ENCODE measurements at places on chromosomes 3 and 15.

GRCh38 chr3:144221761-144222160 is 250.1 kb downstream of the DIPK2A start:
- DNase-seq: no peak

DNA sequence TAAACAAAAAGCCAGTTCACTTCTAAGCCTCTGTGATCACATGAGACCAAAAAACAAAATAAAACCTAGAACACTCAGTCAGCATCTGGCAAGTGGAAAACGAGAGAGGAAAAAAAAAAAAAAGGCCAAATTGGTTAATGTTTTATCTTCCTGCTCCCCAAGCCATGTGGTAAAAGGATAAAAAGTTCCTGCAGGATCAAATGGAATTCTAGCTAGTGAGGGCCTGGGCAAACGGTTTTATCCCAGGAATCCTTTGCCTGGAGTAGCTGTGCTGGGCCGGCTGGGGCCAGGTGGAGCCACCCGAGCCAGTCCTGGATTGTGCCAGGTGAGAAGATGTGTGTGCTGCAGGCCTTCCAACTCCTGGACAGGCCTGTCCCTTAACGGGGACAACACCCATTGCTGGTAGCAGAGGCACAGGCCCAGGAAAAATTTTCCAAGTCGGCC is 13.2 kb downstream of the SMAD6 start:
- DNase-seq: no peak

GRCh38 chr3:121985846-121986245 is 36.2 kb downstream of the ILDR1 start:
- DNase-seq: no peak

DNA sequence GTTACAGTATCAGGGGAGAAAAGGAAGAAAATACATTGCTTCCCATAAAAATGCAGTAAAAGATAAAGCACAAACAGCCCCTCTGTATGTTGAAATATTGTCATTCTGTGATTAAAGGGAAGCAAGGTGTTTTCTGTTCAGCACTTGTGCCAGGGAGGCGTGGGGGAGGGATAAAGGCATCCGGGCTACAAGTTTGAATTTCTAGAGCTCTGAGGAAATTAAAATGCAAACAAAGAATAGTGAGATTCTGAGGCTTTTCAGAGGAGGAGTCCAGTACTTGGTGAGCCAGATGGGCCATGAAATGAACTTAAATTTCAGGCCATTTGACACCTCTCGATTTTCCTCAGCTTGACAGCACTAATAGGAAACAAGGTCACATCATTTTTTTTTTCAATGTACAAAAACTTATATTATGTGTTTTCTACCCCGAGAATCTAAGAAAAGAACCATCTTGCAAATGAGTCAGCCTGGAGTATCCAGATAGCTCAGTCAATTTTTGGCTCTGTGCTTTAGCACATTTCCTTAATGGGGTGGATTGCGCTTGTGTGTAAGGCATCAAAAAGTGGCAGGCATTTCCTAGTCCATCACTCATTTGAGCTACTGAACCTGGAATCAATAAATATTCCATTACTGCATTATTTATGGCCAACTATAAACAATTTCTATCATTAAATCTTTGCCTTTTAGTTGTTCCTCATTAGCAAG is 640.8 kb upstream of the TBL1XR1 start:
- no peak for DNase-seq

DNA sequence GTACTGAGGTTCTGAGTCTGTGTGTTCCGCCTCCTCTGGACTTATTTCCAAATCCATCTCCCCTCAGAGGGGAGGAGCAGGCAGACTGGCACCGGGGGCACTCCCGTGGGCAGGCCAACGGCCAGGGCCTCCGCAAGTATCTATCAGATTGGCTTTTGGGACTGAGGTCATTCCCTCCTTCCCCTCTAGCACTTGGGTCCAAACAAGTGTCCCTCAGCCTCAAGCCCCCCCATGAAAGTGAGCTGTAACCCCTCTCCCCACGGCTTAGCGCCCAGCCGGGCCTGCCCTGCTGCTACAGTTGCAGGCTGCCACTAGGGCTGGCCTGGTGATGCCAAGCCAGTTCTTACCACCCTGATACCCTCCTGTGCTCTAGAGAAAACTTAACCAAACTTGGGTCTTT is 17.4 kb downstream of the ITGA11 start:
- no peak for DNase-seq

DNA sequence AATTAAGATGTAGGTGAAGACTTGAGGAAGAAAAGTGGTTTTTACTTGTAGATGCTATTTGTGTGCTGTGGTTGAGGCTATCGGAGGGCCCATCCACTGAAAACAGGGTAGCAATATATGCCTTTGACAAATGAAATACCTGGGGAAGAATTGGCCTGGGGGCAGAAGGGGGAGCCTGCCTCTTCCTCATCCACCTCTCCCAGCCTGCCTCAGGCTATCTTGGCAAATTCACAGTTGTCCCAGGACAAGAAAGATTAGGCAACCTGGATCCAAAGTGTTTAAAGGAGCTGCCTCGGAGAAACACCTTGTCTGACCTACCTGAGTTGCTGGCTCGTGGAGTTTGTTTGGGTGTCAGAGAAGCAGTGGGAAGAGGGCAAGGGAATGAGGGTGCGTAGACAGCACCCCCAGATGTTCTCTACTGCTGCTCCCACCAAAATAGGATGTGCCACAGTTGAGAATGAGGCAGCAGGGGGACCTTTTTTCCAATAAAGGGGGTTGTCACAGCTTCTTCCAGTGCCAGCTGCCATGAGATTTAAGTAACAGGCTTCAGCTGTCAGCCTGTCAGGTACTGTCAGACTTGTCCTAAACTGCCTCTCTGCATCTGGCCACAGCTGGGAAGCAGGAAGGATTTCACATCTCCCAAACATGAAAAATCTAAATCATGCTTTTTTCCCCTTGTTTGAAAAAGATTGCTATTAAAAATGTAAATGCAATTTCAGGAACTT is 9.2 kb downstream of the PLEKHO2 start:
- no peak for DNase-seq

GRCh38 chr3:153138276-153139210 is 23.5 kb upstream of the RAP2B start:
- DNase-seq: no peak

DNA sequence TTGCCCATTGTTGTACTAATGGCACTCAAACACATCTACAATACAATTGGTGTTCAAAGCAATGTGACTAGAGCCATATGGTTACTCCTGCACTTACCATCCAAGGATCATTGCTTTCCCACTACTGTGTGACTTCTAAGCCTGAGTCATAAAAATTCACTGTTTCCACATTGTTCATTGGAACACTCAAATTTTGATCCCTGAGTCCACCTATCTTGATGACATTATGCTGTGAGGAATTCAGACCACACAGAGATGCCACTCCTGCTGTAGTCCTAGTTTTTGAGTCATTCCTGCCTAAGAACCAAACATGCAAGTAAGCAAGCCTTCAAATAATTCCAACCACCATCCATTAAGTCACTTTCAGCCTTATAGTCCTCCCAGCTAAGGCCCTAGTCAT is 176.2 kb downstream of the EFHB start:
- DNase-seq: no peak

- DNase-seq: no peak
These were observed 128.1 kb downstream of the IL1RAP start for GRCh38 chr3:190642016-190642415.

DNA sequence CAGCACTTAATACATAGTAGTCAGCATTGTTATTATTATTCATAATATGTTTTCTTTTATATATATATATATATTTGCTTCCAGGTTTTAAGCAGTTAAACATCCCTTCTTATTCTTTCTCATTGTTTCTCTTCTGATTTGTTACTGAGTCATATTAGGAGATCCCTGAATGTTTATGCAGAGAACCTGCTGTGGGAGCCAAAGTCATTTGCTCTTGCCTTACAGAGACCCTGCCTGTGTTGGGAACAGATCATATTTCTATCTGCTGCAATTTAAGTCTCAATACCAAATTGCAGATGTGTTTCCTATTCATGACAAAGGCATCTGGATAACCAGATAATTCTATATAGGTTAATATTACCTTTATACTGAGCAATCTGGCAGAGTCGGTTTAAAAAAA is 323.0 kb upstream of the UMPS start:
- DNase-seq: no peak

DNA sequence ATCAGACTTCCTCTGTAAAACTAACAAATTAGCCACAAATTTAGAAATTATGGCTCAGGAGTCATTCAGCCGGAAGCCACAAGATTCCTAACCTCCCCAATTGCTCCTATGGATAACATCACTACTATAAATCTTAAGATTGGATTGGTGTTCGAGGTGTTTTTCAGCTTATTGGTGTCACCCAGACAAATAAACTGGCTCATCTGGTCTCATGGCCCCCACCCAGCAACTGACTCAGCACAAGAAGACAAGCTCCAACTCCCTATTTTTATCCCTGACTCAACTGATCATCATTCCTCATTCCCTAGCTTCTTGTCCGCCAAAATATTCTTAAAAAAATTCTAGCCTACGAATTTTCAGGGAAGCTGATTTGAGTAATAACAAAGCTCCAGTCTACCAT is 135.1 kb upstream of the STRIT1 start:
- DNase-seq: no peak

DNA sequence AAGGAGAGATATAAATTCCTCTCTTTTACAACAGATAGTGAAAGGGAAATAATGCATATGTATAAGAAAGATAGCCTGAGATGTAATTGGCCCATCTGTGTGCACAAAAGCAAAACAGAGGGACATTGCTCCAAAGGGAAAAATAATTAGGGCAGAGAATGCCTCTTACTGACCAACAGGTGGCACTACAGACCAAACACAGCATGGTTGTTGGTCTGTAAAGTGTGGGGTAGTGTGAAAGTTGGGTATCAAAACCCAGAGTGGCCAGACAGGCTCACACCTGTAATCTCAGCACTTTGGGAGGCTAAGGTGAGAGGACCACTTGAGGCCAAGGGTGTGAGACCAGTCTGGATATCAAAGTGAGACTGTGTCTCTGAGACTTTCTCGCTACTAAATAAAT is 4.5 kb upstream of the TLNRD1 start:
- peak; percentile 15 for DNase-seq

- DNase-seq: no peak
These were observed 48.1 kb upstream of the SMAD3 start for GRCh38 chr15:67017311-67017710.

GRCh38 chr15:41416128-41416741 is 660 bp upstream of the RTF1 start:
- no peak for DNase-seq

GRCh38 chr3:138835397-138835757 is 649 bp upstream of the PIK3CB start:
- no peak for DNase-seq

GRCh38 chr3:39752751-39753150 is 56.7 kb upstream of the MYRIP start:
- DNase-seq: no peak

- DNase-seq: no peak
These were observed 83.1 kb upstream of the SETMAR start for GRCh38 chr3:4220065-4220464.

DNA sequence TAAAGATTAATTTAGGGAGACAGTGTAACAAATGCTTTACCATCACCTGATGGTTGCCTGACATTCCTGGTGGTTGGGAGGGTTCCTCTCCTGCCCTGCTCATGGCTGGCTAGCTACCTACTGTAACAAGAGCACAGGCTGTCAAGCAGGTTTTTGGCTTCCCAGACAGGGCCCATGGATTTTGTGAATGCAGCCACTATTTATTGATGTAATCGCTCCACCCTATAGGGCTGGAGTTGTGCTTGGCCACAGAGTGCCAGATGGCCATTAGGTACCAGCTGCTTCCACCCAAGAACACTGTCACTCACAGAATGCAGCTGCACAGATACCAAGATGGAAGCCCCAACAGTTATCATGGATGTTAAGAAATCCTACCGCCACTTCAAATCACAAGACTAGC is 31.0 kb upstream of the KLHL25 start:
- DNase-seq: no peak

DNA sequence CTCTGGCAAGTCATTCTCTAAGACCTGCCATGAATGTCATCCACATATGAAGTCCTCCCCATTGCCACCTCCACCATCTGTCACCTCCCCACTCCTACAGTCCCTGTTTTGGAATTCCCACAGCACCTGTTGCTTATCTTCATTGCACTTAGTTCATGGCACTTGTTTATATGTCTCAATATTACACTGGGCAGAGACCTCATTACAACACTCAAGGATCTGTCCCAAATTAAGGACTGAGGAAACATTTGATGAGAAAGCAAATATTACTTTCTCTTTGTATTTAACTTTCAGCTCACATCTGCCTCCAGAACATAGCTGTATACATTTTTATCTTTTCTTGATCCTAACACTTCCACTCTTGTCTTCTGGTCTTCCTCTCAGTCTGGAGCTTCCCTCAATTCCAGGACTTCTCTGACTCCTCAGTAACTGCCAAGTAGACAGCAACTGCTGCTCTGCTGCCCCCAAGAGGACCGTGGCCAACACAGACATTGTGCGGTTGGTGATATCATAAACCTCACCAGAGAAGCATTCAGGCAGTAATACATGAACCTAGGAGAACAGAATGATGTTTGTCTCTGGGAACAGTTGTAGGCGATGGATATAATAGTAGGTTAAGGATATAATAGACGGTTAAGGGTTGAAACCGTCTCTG is 45.0 kb upstream of the FGF12 start:
- no peak for DNase-seq

DNA sequence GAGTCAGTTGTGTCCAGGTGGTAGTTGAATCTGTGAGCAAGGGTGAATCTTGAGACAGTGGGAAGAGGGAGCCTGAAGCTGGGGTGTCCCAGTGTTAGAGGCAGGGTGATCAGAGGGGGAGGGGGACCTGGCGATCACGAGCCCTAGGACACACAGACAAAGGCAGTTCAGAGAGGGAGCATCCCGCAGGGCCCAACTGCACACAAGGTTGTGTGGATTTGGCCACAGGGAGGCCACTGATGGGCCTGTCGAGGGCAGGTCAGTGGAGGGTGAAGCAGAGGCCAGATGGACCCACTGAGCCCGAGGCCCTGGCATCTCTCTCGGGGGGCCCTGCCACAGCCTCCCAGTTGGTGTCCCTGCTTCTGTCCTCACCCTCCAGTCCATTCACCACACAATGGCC is 48.6 kb upstream of the SMAD6 start:
- DNase-seq: no peak

- no peak for DNase-seq
These were observed 42.0 kb downstream of the PML start for GRCh38 chr15:74036271-74037170.

DNA sequence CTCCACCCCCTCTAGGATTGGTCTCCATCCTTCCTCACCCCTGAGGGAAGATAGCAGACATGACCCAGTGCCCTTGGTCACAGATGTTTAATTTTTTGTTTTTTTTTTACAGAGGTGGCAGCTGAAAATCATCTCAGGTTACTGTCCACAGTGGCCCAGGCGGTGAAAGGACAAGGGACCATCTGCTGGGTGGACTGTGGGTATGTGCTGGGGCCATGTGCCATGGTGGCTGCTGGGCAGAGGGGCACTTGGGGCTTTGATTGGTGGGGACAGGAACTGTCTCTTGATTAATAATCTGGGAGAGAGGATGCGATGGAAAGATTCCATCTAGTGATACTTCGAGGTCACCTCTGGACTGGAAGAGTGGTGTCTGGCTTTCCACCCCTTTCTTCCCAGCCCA is 25.4 kb downstream of the PDIA5 start:
- no peak for DNase-seq

DNA sequence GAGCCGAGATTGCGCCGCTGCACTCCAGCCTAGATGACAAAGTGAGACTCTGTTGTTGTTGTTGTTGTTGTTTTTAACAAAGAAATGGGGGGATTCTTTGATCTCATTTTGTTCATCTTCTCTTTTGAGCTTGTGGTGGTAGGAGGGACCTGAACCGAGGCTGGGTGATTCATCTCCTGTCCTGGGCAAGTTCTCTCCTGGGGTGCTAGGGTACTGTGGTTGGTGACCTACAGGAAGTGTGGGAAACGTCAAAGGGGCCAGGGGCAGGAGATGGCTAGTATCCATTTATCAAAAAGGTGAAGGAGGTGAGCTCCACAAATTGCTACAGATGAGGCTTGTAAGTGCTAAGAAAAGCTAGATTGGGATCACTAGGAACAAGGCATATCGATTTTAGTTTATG is 14.3 kb downstream of the PPCDC start:
- no peak for DNase-seq

Measured in CD4-positive, alpha-beta memory T cell (primary cell).